Activated T-helper 9 cell treated with anti-CD3 and anti-CD28 coated beads, Interleukin-2, amount 50 U/mL, for 16 hours (primary cell): ENCODE measurements at places on chromosomes 7 and 10.

- no peak for DNase-seq
Measured at GRCh38 chr10:98417481-98417959, 2.5 kb upstream of the PYROXD2 start.

GRCh38 chr7:130488392-130489139 is 3.3 kb upstream of the MEST start:
- no peak for DNase-seq

- DNase-seq, result no peak
Measured at GRCh38 chr7:116929021-116929420, 24.3 kb upstream of the ST7 start.

- DNase-seq, result no peak
Measured at GRCh38 chr7:55326081-55326835, 38.9 kb upstream of the LANCL2 start.

- DNase-seq, result no peak
Measured at GRCh38 chr7:105227391-105227790, 161.3 kb downstream of the SRPK2 start.

DNA sequence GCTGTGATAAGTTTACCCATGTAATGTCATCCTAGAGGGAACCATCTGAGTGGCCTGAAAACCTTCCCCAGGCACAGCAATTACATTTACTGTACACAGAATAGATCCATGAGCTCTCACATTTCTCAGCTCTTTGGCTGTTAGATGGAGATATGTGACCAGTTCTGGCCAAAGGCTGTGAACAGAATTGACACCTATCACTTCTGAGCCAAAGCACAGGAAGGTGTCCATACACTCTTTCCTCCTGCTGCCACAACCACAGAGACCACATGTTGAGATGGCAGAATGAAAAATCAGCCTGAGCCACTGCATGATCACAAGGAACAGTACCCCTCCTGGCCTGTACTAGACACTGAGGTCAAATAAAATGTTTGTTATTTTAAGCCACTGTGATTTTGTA is 44.3 kb upstream of the ATOH7 start:
- DNase-seq, result no peak

DNA sequence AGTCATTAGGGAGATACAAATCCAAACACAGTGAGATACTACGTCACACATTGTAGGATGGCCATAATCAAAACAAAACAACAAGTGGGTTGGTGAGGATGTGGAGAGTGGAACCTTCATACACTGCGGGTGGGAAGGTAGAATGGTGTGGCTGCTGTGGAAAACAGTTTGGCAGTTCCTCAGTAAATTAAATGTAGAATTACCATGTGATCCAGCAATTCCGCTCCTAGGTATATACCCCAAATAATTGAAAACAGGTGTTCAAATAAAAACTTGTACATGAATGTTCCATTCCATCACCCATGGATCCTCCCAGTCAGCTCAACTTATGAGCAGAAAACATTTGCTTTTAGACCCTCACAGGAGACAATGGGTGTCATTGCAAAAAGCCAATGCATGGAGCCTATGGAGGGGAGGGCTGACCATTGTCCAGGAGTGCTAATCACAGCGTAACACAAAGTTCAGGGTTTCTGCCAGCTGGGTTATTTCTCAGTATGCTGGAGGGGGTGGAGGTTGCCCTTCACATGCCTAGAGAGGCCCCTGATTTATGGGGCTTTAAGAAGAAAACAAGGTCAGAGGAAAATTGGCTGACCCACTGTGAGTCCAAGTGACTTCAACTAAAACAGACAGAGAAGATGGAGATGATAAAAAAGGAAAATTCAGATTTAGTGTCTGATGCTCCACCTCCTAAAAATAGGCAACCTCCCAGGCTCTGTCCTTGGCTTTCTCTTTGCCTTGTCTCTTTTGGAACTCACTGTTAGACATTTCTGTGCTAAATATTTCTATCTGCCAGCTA is 124.1 kb downstream of the WDR11 start:
- DNase-seq, result no peak

GRCh38 chr7:45104844-45105587 is 6.5 kb downstream of the TBRG4 start:
- no peak for DNase-seq

- peak; percentile 16 for DNase-seq
Measured at GRCh38 chr10:75211007-75211691, 553 bp downstream of the VDAC2 start.

DNA sequence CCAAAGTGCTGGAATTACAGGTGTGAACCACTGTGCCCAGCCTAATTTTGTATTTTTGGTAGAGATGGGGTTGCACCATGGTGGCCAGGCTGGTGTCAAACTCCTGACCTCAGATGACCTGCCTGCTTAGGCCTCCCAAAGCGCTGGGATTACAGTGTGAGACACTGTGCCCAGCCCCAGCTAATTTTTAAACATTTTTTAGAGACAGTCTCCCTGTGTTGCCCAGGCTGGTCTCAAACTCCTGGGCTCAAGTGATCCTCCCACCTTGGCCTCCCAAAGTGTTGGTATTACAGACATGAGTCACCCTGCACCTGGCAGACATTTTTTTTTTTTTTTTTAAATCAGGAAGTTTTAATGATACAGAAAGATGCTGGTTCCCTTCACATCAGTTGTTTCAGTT is 15.5 kb downstream of the DENND10 start:
- no peak for DNase-seq

GRCh38 chr7:156703773-156704482 is 63.4 kb downstream of the RNF32 start:
- no peak for DNase-seq
